ENCODE measurements at places on chromosomes 11 and 22.

GRCh38 chr22:35219012-35219411 lies 38.3 kb upstream of the HMGXB4 start:
- no peak for DNase-seq
- no peaks in the 10 kb centered on the region for H3K27me3 ChIP-seq
- no peak overlapping the region for H3K27ac ChIP-seq

GRCh38 chr11:12236744-12237101 lies 126.3 kb downstream of the MICAL2 start:
- H3K36me3 ChIP-seq = peaks cover 27% of the 10 kb centered on the region
- H3K4me1 ChIP-seq = peaks cover 34% of the 10 kb centered on the region
- no peaks in the 10 kb centered on the region for H3K27me3 ChIP-seq
- DNase-seq = no peak

DNA sequence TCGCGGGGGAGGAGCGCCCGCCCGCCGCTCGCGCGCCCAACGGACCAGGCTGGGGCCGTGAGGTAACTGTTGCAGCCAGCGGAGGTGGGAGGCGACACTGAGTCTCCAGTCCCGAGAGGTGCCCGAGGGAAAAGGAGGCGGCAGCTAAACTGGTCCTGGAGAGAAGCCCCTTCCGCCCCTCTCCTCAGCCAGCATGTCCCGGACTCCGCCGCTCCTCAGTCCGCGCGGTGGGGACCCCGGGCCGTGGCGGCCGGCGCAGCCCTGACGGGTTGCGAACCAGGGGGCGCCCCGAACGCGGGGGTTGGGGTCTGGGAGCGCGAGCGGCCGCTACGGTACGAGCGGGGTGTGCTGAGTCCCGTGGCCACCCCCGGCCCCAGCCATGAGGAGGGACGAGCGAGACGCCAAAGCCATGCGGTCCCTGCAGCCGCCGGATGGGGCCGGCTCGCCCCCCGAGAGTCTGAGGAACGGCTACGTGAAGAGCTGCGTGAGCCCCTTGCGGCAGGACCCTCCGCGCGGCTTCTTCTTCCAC lies at the start of gene PDE3B:
TSS of gene PDE3B (plus strand) at position 108 of the 529 bp plus-strand sequence. CDS start at position 380, 272 bp downstream.
- peak within 1 kb of the TSS; percentile 90 for H3K27ac ChIP-seq
- peak within 1 kb of the TSS; percentile 91 for H3K4me3 ChIP-seq

- H3K36me3 ChIP-seq = no peaks in the 10 kb centered on the region
- H3K4me3 ChIP-seq = no peak overlapping the region
- H3K4me1 ChIP-seq = no peaks in the 10 kb centered on the region
- peaks cover 25% of the 10 kb centered on the region for H3K27me3 ChIP-seq
- H3K27ac ChIP-seq = no peak overlapping the region
These were observed 347.0 kb downstream of the MIAT start for GRCh38 chr22:27004434-27004833.

DNA sequence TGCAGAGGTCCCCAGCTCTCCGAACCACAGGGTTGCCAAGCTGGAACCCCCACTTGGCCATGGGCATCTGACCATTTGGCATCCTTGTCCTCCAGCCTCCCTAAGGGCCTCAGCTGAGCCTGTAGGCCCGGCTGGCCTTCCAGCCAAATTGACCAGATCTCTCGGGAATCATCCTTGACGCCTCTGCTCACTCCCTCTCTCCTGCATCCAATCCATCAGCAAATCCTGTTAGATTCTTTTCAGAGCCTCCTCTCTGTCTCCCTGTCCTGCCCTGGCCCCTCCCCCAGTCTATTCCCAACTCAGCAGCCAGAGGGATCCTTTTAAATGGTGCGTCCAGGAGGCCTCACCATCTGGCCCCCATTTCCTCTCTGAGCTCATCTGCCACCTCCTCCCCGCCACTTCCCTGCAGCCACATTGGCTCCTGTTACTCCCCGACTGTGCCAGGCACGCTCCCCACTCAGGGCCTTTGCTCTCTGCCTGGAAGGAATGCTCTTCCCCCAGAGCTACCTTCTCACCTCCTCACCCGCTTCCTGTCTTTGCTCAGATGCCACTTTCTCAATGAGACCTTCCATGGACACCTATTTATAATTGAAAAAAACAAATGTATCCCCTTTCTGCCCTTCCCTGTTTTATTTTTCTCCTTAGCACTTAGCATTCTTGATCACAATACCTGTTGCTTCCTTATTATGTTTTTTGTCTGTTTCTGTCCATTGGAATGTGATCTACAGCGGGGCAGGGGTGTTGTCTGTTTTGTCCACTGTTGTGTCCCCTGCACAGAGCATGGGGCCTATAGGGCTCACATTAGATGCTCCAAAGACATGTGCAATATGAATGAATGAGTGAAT lies 78.1 kb downstream of the NFAM1 start:
- H3K4me3 ChIP-seq = no peak overlapping the region
- H3K36me3 ChIP-seq = no peaks in the 10 kb centered on the region
- H3K27me3 ChIP-seq = no peaks in the 10 kb centered on the region
- DNase-seq = no peak
- H3K27ac ChIP-seq = no peak overlapping the region

DNA sequence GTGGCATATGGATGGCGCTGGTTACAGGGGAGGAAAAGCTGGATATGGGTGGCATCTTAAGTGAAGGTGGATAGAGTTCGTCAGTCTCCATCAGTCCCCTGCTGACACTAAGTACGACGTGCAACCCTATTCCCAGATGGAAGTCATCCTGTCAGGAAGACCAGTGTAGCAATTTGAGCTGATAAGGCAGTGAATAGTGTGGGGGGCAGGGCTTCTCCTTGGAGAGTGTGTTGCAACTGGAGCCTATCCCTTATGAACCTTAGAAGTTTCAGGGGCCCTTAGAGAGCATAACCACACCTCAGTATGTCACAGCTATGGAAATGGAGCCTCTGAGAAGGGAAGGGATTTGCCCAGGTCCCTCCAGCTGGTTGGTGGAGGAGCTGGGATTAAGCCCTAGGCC lies 36.1 kb upstream of the ANKK1 start:
- no peaks in the 10 kb centered on the region for H3K27me3 ChIP-seq
- H3K4me1 ChIP-seq = no peaks in the 10 kb centered on the region
- H3K4me3 ChIP-seq = no peak overlapping the region
- no peak for DNase-seq
- peaks cover 52% of the 10 kb centered on the region for H3K36me3 ChIP-seq
- H3K27ac ChIP-seq = no peak overlapping the region

Measured in lower lobe of right lung (tissue), 2 donors.